ENCODE measurements at places on chromosomes 7 and 10.

DNA sequence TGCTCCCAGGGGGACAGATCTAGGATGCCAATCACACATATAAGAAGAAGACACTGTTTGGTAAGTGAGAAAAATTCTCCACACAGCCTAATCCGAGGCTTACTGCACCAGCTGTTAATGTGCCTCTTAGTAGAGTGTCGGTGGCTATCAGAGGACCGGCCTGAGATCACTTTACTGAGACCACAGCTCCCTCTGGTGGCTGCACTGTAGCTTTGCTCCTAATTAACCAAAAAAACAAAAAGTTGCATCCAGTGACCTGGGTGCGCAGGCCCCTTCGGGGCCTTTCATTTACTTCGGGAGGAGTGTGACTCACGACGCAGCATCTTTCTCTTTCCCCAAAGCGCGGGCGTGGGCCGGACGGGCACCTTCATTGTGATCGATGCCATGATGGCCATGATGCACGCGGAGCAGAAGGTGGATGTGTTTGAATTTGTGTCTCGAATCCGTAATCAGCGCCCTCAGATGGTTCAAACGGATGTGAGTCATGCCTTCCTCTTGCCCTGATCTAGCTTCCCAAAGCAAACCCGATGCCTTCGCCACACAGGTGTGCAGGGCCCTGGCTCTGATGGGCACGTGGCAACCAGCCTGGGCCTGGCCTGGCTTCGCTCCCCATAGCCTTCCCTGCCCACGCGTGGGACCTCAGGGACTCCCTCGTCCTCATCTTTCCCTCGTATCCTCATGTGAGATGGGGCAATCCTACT is 56.7 kb downstream of the MKI67 start:
- no peak for DNase-seq

DNA sequence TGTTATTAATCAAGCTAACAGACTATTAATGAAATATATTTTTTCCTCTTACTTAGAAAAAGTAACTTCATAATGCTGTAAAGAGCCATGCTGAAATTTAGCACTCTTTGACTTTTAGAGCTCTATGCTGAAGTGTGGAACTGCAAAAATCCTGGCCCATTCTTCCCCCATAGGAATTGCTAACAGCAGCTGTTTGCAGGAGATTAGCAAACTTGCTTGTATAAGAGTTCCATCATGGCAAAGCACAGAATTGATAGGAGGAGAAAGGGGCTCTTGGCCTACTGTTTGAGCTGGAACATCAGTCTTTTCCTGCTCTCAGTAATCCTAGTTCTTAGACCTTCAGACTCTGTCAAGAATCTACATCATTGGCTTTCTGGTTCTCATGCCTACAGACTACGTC is 18.3 kb upstream of the GNAT3 start:
- DNase-seq, result no peak

GRCh38 chr7:77985974-77986339 is 187.4 kb downstream of the PHTF2 start:
- no peak for DNase-seq

- no peak for DNase-seq
These were observed 28.6 kb downstream of the CTTNBP2 start for GRCh38 chr7:117844678-117845077.

All from right renal pelvis (tissue), 4 donors.